ENCODE measurements at places on chromosomes 1 and 21. TPM values are rescaled to one million over a fixed set of nuclear protein-coding genes. Genes with fewer than 3 reads are reported as not detected.

Gene PTGFR
- not detected for total RNA-seq

Gene BSND
- total RNA-seq = not detected

Gene RAB7B
- total RNA-seq = 2.0 TPM

Gene LCE1A
- total RNA-seq = not detected

Gene GJA5
- not detected for total RNA-seq

Gene TBX19
- 0.61 TPM for total RNA-seq

Gene PLPPR5
- total RNA-seq = not detected

All from A549 treated with CpdA at 1 μM for 4 hours (cell line).